ENCODE measurements at places on chromosomes 7 and 10. TPM values are rescaled to one million over a fixed set of nuclear protein-coding genes. Genes with fewer than 3 reads are reported as not detected.

EBF3 gene
- 0.74 TPM for total RNA-seq

H2BK1 gene
- not detected for total RNA-seq

SFTPA1 gene
- not detected for total RNA-seq

OR2A5 gene
- total RNA-seq, result not detected

CALML3 gene
- not detected for total RNA-seq

MBL2 gene
- total RNA-seq, result not detected

DGKB gene
- 3.9 TPM for total RNA-seq

PIP gene
- total RNA-seq, result not detected

TCAF2 gene
- total RNA-seq, result 0.49 TPM

IFIT2 gene
- total RNA-seq, result 2.7 TPM

CAMK2B gene
- 76.7 TPM for total RNA-seq

RTKN2 gene
- 3.7 TPM for total RNA-seq

RET gene
- 2.2 TPM for total RNA-seq

ST7 gene
- total RNA-seq, result 64.2 TPM

GATAD1 gene
- total RNA-seq, result 20.2 TPM

MACROH2A2 gene
- total RNA-seq, result 30.7 TPM

PSD gene
- 99.6 TPM for total RNA-seq

SHTN1 gene
- 78.2 TPM for total RNA-seq

TEX36 gene
- total RNA-seq, result not detected

ZNF425 gene
- total RNA-seq, result 4.4 TPM

NFKB2 gene
- total RNA-seq, result 1.5 TPM
